ENCODE measurements at places on chromosomes 2 and 18.

GRCh38 chr2:38323623-38324022, 53.5 kb downstream of the ATL2 start:
- no peak for DNase-seq

GRCh38 chr2:216633616-216634369, 573 bp downstream of the IGFBP2 start:
- DNase-seq, result no peak

DNA sequence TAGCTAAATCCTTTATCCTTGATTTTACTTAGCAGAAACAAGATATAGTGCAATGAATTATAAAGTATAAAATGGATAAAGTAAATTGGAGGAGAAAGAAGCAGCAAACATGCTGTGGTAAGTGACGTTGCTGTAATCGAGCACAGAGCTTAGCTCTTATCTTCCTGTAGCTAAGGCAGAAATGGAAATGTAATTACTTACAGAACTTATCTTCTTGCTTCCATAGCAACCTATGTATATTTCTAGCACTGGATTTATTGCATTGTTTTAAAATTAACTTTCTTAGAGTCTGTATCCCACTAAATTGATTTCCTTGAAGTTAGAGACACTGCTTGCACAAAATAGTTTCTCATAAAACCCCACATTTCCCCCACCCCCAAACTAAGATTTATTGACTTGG, 130.6 kb upstream of the MC4R start:
- DNase-seq, result no peak

DNA sequence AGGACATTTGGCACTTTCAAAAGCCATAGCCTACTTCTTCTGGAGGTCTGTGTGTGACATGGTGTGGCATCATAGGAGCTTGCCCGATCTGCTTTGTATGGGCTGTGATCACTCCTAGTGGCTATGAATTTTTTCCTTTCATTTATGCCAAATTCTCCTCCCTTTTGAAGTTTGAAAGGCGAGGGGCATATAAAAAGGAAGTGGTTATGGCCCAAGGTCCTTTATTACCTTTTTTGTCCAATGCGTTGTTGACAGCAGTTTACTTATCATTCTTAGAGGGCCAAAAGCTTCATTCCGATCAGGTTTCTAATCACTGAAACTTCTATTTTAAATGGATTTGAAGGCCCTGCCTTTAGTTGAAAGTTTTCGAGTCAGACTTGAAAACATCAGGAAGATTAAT, 224.3 kb upstream of the FOSL2 start:
- no peak for DNase-seq

DNA sequence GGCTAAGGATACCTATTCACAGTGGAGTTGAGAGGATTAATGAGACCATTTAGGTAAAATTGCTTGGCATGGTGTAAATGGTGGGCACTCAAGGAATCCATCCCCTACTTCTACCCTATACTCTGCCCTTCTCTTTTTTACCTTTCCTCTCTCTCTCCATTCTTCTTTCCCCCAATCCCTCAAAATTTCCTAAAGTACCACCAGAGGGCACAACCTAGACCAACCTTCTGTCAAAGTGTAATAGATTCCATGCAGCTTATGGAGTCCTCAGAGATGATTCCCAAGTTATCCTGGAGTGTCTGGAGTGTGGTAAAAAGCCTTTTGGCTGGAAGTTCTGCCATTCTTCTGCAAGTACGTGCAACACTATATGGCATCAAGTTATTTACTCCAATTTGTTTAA, 33.0 kb upstream of the CCDC195 start:
- no peak for DNase-seq

GRCh38 chr2:54100772-54101171, 14.6 kb upstream of the ACYP2 start:
- DNase-seq, result no peak

DNA sequence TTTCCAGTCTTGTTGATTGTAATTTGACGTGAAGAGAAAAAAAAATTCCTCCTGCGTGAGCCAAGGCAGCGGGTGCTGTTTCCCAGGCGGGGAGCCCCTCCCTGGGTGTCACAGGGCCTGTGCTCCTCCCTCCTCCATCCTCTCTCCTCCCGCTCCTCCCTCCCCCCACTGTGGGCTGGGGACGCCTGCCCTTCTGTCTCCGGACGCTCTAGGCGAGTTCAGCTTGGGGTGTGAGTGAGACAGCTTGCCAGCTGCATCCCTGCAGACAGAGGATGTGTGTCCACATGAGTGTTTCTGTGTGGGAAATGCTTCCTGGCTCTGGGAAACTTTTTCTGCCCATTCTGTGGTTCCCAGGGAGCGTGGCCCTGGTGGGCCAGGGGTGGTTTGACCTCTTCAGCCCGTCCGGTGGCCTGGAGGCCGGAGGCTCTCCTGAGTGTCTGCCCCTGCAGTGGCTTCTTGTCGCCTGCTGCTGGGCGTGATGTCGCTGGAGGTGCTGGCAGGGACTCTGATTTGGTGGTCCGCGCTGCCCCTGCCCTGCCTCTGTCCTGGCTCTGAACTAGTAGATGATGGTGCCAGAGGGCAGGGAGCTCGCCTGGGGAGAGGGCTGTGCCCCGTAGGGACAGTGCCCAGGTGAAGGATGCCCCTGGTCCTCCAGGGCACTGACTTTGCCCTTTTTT, 96.4 kb downstream of the USP40 start:
- no peak for DNase-seq

DNA sequence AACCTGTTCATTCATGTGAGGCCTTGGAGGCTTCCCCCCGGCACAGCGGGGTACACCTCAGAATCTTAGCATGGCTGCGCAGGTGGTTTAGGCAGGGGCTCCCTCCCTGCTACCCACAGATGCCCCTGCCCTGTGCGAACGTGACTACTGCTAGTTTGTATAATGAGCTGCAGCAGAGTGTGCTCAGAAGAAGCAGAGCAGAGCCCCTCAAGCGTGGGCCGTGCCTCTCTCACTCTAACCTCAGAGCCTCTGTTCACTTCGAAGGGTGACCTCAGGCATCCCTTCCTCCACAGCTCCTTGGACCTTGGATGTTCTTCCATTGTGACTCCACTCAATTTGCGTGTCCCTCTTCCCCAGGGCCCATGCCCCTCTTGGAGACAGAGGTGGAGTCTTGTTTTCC, 161.6 kb downstream of the CTIF start:
- DNase-seq, result no peak

DNA sequence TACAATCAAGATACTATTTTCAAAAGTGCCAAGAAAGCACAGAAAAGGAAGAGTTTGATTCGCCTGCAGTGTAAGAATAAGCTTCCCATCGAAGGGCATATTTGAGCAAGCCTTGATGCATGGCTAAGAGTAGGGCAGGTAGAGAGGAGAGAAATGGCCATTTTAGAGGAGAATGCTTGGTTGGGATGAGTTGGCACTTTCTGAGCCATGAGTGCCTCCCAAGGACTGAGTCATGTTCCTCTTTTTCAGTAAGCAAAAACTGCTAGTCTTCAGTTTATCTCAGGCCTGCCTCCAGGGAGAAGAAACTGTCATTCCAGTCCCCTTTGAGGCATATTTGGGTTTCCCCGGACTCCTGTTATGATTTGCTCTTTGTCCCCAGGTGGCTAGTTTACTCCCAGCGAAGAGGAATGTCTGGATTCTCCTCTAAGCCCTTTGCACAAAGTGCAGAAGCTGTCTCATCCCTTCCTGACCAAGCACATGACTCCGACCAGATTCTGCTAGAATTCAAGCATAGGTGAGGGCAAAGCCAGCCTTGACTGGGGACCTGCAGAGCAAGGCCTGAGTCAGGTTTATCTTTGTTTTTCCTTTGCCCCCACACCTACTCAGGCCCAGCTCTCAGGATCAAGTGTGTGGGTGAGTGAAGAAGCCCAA, 115.2 kb downstream of the TTC32 start:
- no peak for DNase-seq

GRCh38 chr2:15811367-15811766, 129.0 kb upstream of the MYCN start:
- DNase-seq, result no peak

DNA sequence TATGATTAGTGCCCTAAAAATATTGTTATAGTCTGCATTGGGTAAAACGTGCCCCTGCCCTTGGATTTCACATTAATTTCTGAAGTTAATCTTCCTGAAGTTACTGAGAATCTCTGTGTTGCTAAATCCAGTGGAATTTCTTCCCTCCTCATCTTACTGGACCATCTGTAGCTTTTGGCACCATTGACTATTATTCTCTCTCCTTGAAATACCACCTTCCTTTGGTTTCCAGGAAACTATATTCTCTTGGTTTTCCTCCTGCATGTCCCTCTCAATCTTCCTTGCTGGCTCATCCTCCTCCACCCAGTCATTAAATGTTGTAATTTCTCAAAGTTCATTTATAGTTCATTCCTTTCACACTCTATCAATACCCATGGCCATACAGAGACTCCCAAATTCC, 110.6 kb upstream of the SLC35G4 start:
- no peak for DNase-seq

DNA sequence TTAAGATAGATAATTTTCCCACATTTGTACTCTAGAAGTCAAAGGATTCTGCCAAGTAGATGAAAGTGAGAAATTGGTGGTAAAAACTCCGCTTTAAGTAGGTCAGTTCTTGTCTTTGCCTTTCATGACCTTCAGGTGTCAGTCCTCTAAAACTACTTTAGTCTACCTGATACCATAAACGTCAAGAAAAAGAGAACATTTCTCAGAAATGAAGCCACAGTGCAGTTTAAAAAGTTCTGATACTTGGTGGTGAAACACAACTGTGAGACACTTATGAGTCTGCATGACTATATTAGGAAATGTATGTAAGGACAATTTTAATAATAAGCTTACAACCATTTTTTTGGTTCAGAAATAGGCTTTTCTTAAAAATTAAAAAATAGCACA, 583.3 kb downstream of the SATB2 start:
- DNase-seq, result no peak

GRCh38 chr2:217913436-217913835, 89.4 kb downstream of the TNS1 start:
- DNase-seq, result no peak

DNA sequence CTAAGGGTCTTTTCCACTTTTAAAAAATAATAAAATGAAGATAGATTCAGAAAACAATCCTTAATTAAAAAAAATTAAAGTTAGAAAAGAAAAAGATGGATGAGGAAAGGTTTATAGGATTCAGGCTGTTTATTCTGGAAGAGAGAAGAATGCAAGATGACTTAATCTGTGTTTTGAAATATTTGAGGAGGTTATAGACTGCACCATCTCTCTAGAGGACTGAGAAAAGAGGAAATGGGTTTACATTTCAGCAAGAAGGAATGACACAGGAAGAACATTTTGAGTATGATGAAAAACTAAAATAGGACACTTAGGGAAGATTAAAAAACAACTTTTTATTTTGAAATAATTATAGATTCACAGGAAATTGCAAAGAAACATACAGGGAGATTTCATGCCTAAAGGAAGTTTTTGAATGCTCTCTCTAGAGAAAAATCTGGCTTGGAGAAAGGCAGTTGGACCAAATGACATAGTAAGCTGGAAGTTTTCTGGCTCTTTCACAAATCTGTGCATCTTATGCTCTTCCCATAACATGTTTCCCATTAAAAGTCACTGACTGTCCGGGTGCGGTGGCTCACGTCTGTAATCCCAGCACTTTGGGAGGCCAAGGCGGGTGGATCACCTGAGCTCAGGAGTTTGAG, 75.0 kb downstream of the CERS6 start:
- no peak for DNase-seq

DNA sequence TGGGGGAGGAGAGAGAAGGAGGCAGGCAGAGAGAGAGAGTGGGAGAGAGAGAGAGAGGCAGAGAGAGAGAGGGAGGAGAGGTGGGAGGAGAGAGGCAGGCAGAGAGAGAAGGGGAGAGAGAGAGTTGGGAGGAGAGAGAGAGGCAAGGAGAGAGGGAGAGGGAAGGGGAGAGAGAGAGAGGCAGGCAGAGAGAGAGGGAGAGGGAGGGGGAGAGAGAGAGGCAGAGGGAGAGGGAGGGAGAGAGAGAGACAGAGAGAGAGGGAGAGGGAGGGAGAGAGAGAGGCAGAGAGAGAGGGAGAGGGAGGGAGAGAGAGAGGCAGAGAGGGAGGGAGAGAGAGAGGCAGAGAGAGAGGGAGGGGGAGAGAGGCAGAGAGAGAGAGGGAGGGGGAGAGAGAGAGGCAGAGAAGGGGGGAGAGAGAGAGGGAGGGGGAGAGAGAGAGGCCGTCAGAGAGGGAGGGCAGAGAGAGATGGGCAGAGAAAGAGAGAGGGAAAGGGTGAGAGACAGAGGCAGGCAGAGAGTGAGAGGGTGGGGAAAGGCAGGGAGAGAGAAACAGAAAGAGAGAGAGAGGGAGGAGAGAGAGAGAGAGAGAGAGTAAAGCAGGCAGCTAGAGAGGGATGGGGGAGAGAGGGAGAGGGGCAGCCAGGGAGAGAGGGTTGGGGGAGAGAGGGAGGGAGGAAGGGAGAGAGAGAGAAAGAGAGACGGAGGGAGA, 122.2 kb upstream of the PXDN start:
- DNase-seq, result no peak

DNA sequence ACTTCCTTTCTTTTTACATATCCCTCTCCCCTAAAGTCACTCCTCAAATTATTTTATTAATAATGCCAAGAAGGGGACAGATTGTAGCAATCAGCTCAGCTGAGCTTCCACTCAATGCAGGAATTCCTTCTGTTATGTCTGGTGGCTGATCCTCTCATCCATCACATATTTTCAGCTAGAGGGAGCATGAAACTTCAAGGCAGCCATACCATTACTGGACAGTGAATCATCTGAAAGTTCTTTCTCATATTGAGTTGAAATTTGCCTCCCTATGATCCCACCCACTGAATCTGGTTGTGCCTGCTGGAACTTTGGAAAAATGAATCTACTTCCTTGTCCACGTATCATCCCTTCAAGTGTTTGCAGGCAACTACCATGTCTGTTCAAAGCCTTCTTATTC, 11.2 kb downstream of the ZNF385B start:
- DNase-seq, result no peak

GRCh38 chr2:227450311-227450841, 21.6 kb upstream of the AGFG1 start:
- no peak for DNase-seq

GRCh38 chr2:55555977-55556376, 36.5 kb downstream of the CFAP36 start:
- no peak for DNase-seq

DNA sequence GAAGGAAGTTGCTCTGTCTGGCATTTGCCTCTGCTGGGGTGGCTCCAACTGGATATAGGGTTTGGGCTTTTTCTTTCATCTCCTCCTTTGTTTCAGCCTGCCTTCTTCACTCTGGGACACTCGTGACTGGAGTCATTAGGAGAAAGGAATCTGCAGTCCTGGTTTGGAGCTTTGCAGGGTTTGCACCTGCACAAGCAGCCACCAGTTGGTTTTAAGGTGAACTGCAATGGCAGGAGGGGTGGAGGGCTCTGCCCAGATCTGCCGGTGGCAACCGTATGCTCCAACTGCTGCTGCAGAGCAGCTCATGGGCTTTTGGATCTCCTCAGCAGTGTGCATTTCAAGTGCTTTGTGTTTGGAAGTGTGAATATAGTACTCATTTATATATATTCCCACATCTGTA, 131.3 kb upstream of the MGAT5 start:
- no peak for DNase-seq

GRCh38 chr2:71801969-71802368, 345.7 kb downstream of the CYP26B1 start:
- DNase-seq, result peak; percentile 66

- DNase-seq, result no peak
Measured at GRCh38 chr2:150129921-150130575, 357.4 kb downstream of the RND3 start.

- no peak for DNase-seq
Measured at GRCh38 chr2:159013103-159013502, 44.7 kb downstream of the TANC1 start.
